ENCODE measurements at places on chromosomes 4 and X.
A peak's percentile ranks its signal among the peaks of the same experiment; 100 is the strongest.

- no peak for DNase-seq
Observed at GRCh38 chrX:2897311-2897689, 31.8 kb downstream of the ARSD start.

- DNase-seq, result no peak
Observed at GRCh38 chr4:180152831-180153230, 2090.4 kb upstream of the TENM3 start.

DNA sequence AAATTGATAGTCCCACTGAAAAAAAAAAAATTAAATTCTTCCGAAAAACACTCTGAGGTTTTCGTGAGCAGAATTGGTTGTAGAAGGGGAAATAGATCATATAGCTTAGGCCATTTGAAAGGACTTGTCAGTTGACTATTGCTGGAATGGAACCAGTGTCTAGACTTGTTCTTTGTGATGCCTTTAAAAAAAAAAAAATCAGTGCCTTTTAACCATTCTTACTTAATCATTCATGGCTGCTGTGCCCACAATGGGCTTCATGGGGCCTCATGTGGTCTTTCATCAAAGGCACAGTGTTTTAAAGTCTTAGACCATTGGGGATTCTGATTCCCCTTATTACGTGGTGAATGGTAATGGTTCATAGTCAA, 139.3 kb downstream of the AFF1 start:
- no peak for DNase-seq

- DNase-seq, result no peak
Observed at GRCh38 chrX:7286168-7286837, 138.3 kb upstream of the PUDP start.

DNA sequence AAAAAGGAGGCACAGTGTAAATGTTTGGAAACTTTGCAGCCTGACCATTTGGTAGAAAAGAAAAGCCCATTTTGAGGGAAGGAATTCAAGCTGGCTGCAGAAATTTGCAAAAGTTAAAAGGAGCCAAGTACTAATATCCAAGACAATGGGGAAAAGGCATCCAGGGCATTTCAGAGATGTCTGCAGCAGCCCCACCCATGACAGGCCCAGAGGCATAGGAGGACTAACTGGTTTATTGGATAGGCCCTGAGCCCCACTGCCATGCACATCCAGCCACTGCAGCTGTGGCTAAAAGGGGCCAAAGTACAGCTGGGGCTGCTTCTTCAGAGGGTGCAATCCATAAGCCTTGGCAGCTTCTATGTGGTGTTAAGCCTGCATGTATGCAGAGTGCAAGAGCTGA, 104.9 kb downstream of the HS3ST1 start:
- no peak for DNase-seq

DNA sequence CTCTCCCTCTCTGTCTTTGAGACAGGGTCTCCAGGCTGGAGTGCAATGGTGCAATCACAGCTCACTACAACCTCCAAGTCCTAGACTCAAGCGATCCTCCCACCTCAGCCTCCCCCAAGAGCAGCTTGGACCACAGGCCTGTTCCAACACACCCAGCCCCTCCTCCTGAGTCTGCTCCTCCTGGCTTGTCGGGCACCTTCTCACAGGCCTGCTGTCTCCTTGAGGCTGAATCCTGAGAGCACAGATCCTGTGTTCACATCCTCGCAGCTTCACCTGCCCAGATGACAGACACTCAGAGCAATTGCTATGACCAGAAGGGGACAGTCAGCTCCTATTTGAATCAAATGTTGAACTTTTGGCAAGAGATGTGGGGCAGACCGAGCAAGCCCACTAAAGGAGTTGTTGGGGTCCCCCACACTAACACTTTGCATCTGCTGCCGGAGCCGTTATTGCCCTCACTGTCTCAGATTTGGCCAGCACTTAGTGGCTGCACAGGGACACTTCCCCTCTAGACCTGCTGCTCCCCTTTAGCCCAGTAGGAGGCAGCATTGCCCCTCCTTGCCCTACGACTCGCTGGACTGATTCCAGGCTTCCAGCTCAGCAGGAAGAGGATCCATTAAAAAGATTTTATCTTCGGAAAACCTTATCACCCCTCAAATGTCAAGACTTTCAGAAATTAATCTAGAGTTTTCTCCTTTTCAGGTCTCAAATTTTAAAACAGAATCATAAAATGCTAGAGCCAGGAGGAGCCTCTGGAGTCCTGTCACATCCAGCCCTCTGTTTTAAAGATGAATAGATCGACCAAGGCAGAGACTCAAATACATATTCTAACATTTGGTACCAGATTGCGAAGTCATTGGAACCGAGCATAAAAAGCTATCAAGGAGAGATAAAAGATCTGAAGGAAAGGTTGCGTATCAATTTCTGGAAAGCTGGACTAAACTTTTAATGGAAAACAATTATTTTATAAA, 113.7 kb downstream of the USP46 start:
- DNase-seq, result peak; percentile 79

DNA sequence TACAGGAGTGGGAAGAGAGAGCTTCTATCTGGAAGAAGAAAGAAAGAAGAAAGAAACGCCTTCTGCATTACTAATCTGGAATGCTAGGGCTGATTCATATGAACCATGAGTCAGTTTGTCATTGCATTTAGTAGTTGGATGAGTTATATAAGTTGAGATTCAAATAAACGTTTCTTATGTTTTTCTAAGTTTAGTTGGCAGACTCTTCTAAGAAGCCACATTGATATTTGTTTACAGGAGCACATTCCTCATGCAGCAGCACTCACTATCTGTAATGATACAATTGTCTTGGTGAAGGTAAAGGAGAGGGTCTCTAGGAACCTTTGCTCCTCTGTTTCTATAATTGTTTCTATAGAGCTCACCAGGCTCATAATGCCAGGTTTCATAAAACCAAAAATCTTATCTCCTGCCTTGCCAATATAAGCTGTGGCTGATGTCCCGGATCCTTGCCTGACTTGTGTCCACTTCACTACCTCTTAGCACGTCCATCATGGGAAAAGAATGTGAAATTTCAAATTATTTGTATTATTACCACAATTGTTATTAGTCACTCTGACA, 39.5 kb downstream of the HOPX start:
- DNase-seq, result no peak

DNA sequence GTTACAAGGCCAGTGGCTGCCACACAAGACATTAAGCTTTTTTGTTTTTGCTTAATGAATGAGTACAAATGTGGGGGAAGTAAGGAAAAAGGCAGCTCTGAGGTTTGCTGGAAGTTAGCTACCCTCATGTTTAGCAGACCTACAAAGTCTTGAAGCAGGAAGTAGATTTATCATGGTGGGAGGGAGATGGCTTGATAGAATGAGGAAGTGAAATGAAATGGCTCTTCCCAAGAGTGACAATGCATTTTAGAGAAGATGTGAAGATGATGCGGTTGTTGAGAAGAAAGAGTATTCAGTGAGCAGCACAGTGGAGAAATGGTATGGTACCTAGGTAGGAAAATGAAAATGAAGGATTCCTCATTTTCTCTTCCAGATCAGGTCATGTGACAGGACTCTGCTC, 108.0 kb downstream of the SLIT2 start:
- DNase-seq, result no peak

GRCh38 chr4:1406981-1407656, 877 bp upstream of the NKX1-1 start:
- DNase-seq, result no peak

DNA sequence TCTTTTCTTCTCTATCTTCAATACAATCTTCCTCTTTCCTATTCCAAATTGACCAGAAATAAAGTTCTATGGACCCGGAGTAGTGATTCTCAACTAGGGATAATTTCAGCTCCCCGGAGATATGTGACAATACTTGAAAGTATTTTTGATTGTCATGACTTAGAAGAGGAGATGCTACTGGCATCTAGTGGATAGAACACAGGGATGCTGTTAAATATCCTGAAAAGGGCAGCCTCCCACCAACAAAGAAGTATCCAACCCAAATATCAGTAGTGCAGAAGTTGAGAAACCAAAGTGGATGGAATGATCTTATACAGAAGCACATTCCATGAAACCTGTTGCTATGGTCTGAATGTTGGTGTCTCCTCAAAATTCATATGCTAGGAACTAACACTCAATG, 65.7 kb upstream of the NDST3 start:
- no peak for DNase-seq

DNA sequence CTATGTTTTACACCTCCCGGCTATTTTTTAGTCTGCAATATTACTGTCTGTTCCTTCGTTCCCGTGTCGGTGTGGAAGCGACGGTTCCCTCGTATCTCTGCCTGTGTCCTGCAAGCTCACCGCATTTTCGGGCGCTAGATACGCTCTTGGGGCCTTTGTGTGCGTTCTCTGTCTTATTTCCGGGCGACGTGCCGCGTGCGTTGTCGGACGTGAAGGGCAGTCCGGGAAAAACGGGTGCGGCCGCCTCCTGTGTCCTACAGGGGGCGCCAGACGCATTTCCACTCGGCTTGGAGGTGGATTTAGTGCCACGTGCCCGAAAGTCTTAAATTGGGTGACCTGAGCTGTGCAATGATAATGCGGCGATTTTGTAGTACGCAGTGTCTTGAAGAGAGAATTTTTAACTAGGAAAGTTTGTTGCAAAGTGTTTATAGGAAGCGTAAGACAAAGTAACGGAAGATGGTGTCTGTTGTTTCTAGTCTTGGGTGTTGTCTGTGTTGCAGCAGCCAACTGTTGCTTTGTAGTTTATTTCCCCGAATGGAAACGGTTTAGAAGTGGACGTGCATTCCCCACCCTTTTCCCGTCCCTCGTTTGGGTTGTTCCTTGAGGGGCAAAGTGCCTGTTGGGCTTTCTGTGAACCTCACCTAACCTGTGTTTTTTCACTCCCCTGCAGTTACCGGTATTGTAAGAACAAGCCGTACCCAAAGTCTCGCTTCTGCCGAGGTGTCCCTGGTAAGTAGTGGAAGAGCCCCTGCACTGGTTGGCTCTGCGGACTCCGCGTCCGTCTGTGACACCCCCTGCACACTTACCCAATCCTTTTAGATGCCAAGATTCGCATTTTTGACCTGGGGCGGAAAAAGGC, 720 bp downstream of the RPL10 start:
- peak; percentile 86 for DNase-seq

DNA sequence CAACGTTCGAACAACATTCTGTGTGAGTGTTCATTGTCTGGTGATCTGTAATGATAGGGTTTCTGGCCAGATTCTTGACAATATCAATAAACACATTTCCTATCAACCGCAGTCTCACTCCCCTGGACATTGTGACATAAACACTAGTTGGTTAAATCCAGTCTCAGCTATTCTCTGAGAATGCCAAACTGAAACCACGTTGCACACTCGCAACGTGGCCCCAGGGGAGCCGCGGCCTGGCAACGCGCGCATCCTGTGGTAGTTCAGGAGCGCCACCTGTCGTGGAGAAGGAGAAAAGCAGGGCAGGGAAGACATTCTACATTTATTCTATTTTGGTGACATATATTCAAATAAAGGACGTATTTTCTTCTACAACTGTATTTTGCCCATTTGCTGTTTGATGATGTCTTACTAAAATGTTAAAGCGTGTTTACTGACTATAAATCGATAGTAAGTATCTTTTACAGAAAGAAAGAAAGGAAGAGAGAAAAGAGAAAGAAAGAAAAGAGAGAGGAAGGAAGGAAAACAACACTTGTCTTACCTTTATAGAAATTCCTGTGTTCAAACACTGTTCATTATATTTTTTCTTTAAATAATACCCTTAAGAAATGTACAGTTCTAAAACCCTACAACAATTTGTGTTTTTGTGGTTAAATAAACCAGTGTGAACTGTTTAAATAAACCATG, 738.3 kb upstream of the FRG1 start:
- no peak for DNase-seq

- DNase-seq, result no peak
Observed at GRCh38 chr4:78797777-78798284, 21.7 kb downstream of the BMP2K start.

- no peak for DNase-seq
Observed at GRCh38 chr4:79027656-79028055, 88.4 kb upstream of the PAQR3 start.

- no peak for DNase-seq
Observed at GRCh38 chr4:6687947-6688878, 5.5 kb upstream of the S100P start.

- DNase-seq, result no peak
Observed at GRCh38 chr4:125547836-125548235, 233.1 kb downstream of the FAT4 start.
